Endodermal cell (in vitro differentiated cells): ENCODE measurements at places on chromosomes 7 and 10.
A peak's percentile ranks its signal among the peaks of the same experiment; 100 is the strongest.

DNA sequence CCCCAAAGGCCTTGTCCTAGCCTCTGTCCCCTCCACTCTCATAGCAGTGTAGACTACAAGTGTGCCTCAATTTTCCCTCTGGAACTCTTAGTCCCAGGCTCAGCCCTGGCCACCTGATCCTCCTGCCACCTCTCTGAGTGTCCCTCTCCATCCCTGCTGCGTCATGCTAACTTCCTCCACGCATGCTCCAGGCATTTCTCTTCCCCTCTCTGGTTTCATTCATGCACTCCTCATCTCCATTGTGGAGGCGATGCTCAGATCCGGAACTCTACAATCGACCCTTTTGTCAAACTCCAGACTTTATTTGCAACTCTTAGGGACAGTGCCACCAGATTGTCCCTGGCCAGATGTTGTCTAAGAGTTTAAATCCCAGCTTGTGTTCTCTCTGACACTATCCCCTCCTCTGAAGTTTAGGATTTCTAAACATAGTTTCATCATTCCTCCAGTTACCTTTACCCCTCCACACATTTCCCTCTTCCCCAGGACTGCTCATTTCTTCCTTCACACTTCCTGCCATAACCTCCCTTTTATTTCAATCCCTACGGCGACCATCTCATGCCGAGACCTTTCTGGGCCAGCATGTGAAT, 492.6 kb downstream of the PLXNA4 start:
- DNase-seq, result no peak

DNA sequence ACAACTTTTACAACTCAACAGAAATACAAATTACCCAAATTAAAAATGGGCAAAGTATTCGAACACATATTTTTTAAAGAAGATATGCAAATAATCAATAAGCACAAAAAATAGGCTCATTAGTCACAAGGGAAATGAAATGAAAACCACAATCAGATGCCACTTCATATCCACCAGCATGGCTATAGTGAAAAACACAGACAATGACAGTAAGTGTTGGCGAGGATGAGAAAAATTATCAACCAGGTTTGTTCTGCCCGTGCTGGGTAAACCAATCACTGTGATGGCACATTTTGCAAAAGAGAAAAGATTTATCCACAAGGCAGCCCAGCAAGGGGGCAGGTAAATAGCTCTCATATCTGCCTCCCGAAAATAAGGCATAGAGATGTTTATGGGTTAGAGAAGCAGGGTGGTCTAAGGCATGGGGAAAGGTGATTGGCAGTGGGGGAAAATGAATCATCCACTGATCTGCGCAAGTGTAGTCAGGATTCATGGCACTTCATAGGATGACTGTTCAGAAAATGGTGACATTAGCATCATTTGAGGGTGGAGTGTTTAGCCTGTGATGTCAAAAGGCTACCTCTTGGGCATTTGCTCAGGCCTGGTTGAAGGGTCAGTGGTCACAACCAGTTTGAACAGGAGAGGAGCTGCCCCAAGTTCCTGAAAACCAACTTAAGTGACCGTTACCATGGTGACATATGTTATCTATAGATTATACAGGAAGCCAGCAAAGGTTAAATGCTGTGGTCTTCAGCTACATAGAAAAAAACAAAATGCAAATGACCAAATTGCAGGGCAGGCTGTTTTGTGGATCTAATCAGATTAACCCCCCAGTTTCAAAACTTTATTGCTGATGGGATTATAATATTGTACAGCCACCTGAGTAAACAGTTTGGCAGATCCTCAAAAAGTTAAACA, 8.0 kb upstream of the CFAP70 start:
- DNase-seq, result no peak

DNA sequence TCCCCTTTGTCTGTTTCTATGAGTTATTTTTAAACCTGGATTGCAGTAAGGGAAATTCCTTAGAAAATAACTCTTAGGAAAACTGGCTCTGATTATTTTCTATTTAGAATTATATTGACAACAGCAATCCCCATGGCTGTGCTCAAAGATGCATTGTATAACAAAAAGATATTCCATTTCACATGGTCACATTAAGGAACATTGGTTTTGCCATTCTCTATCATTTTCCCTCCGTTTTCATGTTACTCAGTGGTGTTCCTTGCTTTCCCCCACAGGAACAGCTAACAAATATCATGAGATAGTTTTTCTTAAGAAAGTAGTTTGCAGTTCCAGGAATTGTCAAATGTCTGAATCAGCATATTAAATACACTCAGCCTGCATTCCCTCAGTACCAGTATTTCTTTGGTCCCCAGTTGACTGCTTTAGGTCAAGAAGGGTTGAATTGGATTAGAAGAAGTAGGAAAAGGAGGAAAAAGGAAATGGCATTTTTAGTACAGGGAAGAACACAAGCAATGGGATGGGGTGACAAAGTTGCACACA, 436.7 kb downstream of the TNS3 start:
- no peak for DNase-seq

DNA sequence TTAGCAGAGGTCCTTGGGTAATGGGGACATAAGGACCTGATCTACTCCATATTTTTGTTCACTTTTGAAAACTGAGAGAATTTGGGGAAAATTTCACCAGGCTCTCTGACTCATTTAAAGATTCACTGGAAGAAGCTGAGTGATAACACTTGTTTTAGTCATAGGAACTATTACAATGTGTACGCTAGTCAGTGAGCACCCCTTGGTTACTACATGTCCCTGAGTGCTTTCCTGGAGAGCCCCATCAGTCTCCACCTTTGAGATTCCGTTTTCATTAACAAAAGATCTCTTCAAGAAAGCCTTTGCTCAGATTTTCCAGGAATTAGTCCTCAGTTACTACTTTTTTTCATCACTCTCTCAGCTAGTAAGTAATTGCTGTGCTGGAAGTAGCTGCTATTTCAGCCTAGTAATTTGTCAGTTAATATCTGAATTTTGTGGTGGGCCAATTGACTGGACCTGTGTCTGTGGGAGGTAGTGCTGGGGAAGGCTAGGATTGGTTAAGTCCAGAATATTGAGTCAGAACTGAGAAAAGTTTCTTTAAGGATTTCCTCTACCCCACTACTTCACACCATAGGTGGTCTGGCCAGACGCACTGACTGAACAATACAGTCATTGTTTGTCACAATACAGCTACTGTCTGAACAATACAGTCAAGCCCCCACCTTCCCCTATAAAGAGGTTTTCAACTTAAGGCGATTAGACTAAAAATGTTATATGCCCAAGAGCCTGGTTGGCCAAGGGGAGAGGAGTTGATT, 235.0 kb downstream of the CCDC7 start:
- DNase-seq, result no peak

DNA sequence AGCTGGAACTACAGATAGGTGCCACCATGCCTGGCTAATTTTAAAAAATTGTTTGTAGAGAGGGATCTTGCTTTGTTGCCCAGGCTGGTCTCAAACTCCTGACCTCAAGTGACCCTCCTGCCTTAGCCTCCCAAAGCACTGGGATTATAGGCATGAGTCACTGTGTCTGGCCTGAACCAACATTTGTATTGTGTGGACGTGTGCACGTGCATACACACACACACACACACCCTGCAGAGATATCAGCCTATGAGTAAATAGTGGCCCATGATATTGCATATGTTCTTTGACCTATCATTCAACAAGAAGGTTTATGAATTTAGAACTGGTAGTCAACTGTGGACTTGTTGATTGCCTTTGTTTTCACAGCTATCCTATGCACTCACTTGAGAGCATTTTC, 161.6 kb downstream of the BAMBI start:
- DNase-seq, result no peak

DNA sequence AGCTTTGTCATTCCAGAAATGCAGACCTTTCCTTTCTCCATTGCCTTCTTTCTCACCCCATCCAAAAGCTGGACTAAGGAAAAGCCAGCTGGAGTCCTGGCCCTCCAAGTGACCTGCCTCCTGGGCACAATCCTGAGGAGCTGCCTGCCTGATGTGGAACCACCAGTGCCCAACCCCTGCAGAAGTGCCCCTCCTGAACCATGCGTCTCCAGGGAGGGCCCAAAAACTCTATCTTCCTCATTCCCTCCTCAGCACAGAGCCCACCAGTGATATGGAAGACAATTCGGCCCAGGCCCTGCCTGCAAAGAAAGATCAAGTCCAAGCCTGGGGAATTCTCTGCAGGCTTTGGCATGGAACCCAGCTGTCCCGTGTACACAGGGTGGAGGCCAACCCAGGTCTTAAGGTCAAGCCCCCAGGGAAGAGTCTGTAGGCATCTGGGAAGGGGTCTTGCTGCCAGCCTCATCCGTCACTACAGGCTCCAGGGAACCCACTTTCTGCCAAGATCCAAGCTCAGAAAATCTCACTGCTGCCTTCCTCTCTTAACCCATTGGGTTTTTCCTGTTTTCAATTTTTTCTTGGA, 3.5 kb upstream of the GRID1 start:
- DNase-seq, result peak; percentile 28

GRCh38 chr7:13982940-13983677, 6.4 kb downstream of the ETV1 start:
- DNase-seq, result no peak

DNA sequence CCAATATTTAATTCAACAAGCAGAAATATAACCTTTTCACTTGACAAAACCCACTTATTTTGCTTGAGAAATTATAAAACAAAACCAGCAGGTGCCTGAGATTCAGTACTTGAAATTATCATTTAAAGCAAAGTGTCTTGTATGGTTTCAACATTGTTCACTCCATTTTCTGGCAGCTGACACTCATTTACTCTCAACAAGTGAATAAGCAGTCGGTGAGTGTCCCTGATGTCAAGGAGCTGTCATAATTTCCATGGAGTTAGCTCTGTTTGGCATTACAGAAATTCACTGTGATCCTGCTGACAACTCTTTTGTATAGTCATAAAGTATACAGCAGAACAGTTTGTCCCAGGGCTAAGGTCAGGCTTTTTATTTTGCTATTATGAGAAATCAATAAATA, 490.0 kb downstream of the CNTNAP2 start:
- no peak for DNase-seq

DNA sequence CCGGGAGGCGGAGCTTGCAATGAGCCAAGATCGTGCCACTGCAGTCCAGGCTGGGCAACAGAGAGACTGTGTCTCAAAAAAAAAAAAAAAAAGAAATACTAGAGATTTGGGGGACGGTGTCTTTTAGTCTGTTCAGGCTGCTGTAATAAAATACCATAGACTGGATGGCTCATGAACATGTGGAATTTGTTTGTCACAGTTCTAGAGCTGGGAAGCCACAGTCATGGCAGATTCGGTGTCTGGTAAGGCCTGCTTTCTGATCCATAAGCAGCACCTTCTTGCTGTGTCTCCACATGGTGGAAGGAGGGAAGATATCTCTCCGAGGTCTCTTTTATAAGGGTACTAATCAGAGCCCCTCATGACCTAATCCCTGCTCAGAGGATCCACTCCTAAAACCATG, 102.7 kb upstream of the MKLN1 start:
- DNase-seq, result no peak

DNA sequence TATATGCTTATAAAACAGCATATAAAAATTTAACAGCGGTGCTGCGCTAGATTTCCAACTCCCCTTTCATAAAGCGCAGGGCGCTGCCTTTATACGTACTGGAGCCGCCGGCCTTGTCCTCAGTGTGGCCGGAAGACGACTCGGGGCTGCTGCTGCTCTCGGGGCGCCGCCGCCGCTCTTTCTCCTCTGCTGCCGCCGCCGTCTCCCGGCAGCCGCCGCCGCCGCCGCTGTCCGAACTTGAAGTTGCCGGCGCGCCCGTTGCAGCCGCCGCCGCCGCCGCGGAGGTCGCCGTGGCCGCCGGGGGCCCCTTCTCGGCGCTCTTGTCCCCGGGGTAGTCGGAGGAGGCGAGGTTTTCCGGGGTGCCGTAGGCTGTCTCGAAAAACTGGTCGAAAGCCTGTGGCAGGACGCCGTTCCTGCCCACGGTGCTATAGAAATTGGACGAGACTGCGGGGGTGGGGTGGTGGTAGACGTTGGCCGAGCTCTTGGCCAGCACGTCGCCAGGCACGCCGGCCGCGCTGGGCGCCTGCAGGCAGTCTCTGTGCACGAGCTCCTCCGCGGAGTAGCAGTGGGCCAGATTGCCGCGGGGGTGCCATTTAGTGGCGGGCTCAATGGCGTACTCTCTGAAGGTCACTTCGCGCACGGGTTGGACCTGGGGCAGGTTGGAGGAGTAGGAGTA, 557 bp downstream of the HOXA11 start:
- DNase-seq, result peak; percentile 74

GRCh38 chr10:79153745-79154144, 85.0 kb downstream of the ZMIZ1 start:
- no peak for DNase-seq

- no peak for DNase-seq
Observed at GRCh38 chr7:138584696-138585095, 116.5 kb downstream of the SVOPL start.

DNA sequence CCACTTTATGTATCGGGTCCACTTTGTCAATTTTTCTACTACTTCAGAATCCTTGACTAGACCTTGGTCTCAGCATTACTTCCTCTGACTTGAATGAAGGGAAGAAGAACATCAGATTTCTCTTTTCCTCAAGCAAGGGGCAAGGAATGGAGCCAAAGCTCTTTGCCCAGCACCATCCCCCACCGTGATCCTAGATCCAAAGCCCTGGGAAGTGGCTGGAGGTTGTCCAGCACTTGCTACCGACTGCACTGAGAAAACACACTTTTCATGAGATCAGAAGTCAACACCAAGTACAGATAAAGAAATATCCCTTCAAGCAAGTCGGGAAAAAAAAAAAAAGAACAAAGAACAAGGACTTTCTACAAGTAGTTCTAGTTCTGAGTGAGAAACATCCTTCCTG, 102.1 kb upstream of the DDC start:
- no peak for DNase-seq

- no peak for DNase-seq
Observed at GRCh38 chr7:26563406-26563805, 271.7 kb downstream of the SNX10 start.

- DNase-seq, result no peak
Observed at GRCh38 chr7:155368894-155369600, 71.4 kb downstream of the INSIG1 start.

GRCh38 chr7:127731431-127732080, 79.6 kb downstream of the SND1 start:
- DNase-seq, result no peak

- no peak for DNase-seq
Observed at GRCh38 chr7:36312915-36313334, 76.7 kb upstream of the ANLN start.
